GM12864 (cell line): ENCODE measurements at places on chromosomes 13 and 19.
A peak's percentile ranks its signal among the peaks of the same experiment; 100 is the strongest.

- DNase-seq: no peak
Observed at GRCh38 chr13:110319774-110320509, 12.9 kb downstream of the COL4A2 start.

- DNase-seq: no peak
Observed at GRCh38 chr13:41345914-41346589, 35.0 kb downstream of the NAA16 start.

DNA sequence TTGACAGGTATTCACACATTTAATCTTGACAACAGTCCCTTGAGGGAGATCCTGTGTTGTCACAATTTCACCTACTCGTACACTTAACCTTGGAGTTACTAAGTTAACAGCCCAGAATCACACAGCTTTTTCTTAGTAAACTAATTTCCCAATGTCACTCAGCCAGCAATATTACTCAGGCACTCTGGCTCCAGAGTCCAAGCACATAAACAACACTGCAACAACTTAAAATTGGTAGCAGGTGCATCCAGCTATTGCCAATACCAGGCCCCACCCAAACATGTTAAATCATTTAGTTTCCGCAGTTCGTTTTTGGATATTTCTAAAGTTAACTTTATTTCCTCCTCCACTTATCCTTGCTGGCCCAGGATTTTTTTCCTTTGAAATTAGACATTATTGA is 32.7 kb downstream of the LIG4 start:
- no peak for DNase-seq

DNA sequence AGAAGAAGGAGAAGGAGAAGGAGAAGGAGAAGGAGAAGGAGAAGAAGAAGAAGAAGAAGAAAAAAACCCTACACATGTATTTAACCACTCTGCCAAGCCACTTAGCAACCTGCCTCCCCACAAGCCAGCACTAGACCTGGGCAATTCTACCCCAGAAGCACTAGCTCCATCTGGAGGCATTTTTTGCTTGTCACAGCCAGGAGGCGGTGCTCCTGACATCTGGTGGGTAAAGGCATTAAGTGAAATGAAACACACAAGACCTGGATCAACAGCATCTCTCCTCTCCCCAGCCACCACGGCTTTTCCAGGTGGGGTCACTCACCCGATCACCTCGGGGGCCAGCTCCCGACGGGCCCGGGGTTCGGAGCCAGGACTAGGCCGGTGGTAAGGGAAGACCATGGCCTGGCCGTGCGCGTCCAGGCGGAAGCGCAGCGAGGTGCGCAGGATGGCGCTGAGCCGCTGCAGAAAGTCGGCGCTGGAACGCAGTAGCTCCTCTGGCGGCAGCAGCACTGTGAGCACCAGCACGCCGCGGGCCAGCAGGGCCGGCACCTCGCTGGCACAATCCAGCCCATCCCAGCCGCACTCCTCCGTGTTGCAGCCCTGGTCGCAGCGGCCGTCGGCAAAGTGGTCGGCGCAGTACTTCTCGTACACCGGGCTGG is 26.9 kb downstream of the NOTCH3 start:
- no peak for DNase-seq

- peak; percentile 25 for DNase-seq
Observed at GRCh38 chr13:98998831-98999638, 21.2 kb upstream of the DOCK9 start.

- DNase-seq: no peak
Observed at GRCh38 chr19:35790981-35791813, 15.8 kb downstream of the ARHGAP33 start.

DNA sequence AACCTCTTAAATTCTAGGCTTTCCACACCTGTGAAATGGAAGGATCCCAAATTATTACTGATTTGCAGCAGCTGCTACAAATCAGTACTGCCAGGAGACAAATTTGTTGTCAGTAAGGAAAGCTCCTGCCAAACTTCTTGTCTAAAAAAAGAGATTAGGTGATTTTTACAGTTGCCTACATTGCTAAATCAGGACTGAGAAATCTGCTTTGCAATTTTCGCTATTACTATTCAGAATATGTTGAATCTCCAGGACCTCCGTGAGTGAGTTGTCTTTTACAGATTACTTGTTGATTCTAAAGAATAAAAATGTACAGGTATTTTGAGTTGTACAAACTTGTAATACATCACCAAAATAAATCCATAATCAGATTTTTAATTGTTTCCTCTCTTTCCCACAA is 1815.9 kb downstream of the PCDH9 start:
- DNase-seq: no peak

- DNase-seq: no peak
Observed at GRCh38 chr19:911197-912033, 1.6 kb downstream of the R3HDM4 start.

DNA sequence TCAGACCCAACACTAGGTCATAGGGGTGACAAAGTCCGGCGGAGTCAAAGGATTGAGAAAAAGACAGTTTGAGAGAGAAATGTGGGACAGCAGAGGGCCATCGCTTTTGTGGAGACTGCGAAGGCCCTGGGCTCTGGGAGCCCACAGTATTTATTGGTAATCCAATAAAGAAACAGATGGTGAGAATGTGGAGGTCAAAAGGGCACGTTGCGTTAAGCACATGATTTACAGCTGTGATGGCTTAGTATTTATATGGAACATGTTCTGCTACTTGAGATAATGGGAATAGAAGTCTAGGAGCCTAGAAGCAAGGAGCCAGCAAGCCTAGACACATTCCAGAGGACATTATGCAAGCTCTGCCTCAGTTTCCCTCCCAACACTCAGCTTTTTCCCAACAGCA is 2521.1 kb downstream of the PCDH9 start:
- no peak for DNase-seq

- DNase-seq: no peak
Observed at GRCh38 chr19:44430956-44431355, 17.3 kb downstream of the ZNF229 start.

- no peak for DNase-seq
Observed at GRCh38 chr13:113053376-113053775, 52.2 kb upstream of the F7 start.
